ENCODE measurements at places on chromosomes 5 and 9.
A peak's percentile ranks its signal among the peaks of the same experiment; 100 is the strongest.

DNA sequence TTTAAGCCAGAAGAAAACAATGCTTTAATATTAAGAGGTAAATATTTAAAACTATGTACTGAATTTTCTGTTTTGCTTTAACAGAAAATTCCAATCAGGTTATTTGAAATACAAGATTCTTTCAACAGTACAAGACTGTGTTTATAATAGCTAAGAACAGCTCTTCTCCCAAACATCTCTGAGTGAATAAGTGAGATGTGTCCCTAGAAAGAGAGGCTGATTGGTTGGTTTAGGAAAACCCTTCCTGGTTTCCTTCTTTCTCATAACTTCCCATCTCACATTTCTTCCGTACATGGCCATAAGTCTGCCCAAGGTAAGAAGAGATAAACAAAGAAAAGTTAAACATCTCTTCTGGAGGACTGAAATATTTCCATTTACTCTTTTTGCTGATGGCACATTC is 145.9 kb downstream of the FANCC start:
- peak; percentile 4 for DNase-seq

DNA sequence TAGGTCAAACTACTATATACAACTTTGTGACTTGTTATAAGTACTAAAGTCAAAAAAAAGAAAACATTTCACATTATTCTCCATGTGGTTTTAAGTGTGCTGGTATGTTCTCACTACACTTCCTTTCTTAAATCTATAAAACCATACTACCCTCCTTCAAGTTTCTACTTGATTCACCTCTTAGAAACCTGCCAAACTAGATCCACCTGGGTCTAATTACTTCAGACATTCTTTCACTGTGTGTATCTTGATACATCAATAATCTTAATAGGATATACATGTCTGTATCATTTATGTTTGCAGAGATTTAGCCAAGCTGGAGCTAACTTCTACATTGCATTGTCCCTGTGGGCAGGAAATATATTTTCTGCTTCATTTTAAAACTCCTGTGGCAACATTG is 1012.6 kb downstream of the EFNA5 start:
- no peak for DNase-seq

DNA sequence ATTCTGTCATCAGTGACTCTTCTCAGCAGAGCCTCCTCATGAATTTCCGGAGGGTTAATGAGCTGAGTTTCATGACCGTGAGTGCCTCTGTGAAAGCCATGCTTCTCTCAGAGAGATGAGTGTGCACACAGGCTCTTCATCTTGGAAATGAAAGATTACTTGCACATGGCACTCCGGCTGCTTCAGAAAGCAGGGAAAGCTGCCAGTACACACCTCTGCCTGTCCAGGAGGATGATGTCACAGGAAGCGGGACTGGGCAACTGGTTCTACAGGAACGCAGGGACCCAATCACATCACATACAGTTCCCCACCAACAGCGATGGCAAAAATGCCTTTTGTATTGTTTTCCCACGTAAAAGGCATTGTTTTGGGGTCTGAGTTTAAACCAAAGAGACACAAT is 286.0 kb upstream of the DAP start:
- DNase-seq = no peak

DNA sequence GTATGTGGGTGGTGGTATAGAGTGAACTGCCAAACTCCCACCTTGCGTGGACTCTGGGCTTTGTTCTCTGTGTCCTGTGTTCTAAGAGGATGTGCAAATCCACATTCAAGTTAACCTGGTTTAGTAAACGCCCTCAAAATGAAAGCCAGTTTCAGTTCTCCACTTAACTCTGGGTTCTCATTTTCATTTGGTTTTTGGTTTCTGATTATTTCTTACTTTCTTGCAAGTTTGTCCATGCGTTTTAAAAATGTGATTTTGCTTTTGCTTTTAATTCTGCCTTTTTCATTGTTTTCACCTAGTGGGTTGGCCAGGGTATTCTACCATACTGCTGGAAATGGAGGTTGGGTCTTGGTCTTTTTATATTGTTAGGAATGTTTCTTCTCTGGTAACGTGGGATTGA is 38.2 kb downstream of the GALNT10 start:
- DNase-seq = no peak

- no peak for DNase-seq
Measured at GRCh38 chr9:113537229-113537810, 73.8 kb downstream of the RGS3 start.

DNA sequence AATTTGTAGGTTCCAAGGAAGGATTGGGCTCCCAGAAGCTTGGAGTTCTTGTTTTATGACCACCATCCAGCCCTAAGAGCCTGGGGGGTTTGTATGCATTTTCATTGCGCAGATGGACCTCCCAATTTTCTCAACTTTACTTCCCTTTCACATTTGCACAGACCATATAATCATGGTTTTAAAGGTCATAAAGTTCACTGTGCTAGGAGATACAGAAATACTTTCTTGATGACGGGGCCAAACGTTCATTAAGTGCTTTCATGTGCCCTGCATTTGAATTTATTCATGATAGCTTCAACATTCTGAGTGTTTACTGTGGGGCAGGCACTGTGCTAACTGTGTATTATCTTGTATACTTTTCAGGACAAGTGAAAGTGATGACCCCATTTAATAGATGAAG is 51.5 kb downstream of the WWC1 start:
- DNase-seq = no peak

DNA sequence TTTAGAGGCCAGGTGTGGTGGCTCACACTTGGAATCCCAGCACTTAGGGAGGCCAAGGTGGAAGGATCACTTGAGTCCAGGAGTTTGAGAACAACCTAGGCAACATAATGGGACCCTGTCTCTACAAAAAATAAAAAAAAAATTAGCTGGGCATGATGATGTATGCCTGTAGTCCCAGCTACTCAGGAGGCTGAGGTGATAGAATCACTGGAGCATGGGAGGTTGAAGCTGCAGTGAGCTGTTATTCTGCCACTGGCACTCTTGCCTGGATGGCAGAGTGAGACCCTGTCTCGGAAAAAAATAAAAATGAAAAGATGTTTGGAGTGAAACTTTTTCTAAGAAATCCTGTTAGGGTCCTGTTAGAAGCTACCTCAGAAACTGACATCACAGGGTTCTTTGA is 24.2 kb downstream of the OCLN start:
- peak; percentile 3 for DNase-seq

- no peak for DNase-seq
Measured at GRCh38 chr9:21812946-21813568, 10.6 kb downstream of the MTAP start.

GRCh38 chr9:107810461-107810961 is 320.9 kb upstream of the KLF4 start:
- DNase-seq = no peak

DNA sequence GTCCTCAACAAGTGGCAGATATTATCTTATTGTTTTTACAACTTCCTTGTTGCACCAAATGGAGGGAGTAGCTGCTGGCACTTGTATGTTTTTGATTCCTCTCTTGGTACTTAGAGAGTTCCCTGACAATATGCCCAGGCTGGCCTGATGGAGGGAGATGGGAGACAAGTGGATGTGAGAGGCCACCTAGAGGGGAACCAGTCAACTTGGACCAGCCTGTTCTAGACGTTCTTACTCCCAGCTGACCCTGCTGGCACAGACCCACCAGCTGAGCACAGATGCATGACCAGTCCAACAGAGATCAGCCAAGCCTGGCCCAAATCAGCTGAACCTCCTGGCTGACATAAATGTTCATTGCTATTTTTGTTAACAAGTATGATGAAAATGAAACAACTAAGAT is 60.9 kb upstream of the GDNF start:
- DNase-seq = peak; percentile 51

DNA sequence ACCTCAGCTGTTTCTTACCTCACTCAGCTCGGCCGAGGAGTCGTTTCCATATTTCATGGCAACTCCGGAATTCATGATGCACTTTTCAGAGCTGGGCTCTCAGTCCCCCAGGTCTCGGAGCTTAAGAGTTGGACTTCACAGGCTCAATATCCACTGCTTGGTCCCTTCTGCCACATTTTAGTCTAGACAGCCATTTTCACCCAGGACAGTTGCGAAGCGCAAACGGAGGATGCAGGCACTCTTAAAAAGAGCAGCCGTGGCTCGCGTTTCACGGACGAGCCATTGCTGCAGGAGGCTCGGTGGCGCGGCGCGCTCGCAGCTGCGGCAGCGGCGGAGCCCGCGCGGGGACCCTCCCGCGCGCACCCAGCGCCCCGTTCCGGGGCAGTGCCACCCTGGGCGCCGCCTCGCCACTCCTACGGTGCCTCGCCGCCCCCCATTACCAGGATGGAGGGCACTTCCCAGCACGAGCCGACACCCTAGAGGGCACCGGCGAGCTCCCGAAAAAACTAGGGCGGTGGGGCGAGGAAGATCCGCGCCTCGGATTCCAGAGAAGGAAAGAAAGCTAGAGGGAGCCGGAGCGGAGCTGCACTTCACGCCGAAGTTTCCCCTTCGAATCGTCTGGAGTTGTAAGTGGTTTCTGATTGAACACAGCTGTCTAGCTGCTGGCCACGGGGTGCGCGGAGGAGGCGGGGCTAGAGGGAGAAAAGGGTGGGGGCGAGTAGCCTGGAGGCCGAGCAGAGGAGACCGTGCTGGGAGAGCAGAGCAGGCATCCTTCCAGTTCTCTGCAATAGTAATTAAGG is 140.3 kb downstream of the TSSK1B start:
- peak; percentile 83 for DNase-seq

DNA sequence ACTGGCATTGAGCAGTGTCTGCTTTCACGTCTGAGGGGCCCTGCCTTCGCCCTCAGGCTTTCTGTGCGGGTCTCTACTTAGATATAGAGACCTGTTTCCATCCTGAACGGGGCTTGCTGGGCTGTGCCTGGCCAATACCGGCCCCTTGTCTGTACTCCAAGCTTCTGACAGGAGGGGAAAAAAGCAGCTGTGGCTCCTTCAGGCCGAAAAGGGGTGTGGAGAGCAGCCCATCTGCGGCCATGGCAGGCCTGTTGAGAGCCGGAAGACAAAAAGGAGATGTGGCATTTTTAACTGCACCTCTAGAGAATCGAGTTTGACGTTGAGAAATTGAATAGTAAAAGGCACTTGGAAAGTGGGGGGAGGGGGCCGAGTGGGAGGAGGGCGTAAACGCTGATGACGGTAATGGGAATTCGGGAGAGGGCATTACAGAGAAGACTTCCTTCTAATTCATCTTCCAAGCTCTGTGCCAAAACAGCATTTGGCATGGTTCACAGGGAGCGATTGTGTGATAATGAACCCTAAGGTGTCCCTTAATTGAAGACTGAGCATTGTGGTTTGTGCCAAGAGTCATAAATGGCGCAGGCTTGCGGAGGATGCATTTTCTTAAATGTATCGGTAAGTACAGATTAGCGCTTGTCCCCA is 25.1 kb upstream of the PRDM12 start:
- DNase-seq = no peak

- DNase-seq = no peak
Measured at GRCh38 chr5:146059460-146060220, 45.7 kb downstream of the PLAC8L1 start.

- DNase-seq = no peak
Measured at GRCh38 chr9:105158898-105159297, 85.6 kb upstream of the SLC44A1 start.

DNA sequence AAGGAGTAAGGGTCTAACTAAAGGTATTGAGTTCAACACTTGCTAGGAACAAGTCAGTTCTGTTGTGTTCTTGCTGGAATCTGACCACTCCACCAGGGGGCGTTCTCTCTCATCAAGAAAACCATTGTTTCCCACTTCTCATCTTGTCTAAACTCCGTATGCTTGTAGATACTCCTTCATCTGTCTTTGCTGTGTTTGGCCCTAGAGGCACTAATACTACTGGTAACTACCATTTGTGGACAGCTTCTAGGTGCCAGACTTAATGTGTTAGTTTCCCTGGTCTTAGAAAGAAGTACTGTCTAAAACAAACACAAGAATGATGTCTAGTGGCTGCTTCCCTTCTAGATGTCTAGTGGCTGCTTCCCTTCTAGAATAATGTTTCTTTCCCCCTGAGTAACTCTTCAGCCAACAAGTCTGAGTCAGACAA is 18.7 kb upstream of the PTPDC1 start:
- peak; percentile 69 for DNase-seq

GRCh38 chr5:130890610-130891009 is 274.4 kb downstream of the HINT1 start:
- no peak for DNase-seq

- peak; percentile 1 for DNase-seq
Measured at GRCh38 chr5:127838661-127839060, 135.5 kb downstream of the CCDC192 start.

DNA sequence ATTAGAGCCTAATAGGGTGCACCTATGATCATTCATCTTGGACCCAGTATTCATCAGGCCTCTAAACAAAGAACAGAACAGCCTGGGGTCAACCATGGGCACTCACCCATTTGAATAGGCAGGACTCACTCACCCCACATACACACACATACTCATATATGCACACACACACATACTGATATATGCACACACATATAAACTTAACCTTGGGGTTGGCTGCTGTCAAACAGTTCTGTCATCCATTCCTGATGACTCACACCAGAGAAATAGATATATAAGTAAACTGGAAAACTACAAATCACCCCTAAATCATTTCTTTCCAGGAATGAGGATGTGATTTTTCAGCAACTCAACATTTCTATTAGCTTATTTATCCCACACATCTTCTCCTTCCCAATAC is 51.3 kb downstream of the ARL15 start:
- DNase-seq = no peak

- no peak for DNase-seq
Measured at GRCh38 chr5:139836469-139837208, 41.0 kb downstream of the PSD2 start.

DNA sequence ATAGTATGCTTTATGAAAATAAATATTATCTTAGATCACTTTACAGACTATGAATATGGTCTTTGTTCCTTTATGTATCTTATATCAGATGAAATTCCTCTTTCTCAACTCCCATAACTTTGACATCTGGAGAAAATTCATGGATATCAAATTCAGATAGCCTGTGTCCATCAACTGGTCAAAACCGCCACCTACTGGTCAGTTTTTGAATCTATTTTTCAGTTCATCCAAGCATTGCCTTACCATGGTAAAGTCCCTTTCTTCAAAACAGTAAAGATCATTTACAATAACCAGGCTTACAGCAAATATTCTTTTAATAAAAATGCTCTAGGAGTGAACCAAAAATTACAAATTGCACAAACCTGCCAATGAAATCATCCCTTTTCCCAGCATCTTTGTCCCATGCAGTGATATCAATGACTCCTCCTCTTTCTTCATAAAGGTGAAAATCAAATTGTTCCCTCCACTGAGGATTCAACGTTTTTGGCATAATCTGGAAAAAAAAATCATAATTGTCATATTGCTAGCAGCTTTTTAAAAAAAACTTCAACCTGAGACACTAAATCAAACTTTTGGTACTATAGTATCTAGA is 290.5 kb downstream of the SLF1 start:
- peak; percentile 56 for DNase-seq

GRCh38 chr5:174344335-174344734 is 298.8 kb downstream of the NSG2 start:
- DNase-seq = no peak

- no peak for DNase-seq
Measured at GRCh38 chr9:21778304-21778703, 24.1 kb upstream of the MTAP start.

GRCh38 chr9:10661376-10661775 is 48.6 kb upstream of the PTPRD start:
- DNase-seq = no peak

GRCh38 chr5:104361932-104362331 is 799.3 kb upstream of the NUDT12 start:
- no peak for DNase-seq
